Right lobe of liver (tissue), 6 donors: ENCODE measurements at places on chromosomes 1 and 21. TPM values are rescaled to one million over a fixed set of nuclear protein-coding genes. Genes with fewer than 3 reads are reported as not detected.

GPN2 gene
- total RNA-seq = 5.6 TPM

TMEM51 gene
- total RNA-seq = 5.4 TPM

DNA sequence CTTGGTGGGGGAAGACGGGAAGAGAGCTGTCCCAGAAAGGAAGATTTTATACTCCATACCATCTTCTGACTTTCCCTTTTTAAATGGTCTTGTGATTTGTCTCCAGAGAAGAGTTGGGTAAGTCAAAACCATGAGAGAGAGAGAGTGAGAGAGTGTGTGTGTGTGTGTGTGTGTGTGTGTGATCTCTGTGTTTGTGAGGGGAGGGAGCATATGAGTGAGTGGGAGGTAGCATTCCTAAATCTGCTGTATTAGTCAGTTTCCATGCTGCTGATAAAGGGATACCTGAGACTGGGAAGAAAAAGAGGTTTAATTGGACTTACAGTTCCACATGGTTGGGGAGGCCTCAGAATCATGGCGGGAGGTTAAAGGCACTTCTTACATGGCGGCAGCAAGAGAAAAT is 102.0 kb upstream of the VANGL1 start:
- no peaks in the 10 kb centered on the region for H3K36me3 ChIP-seq
- DNase-seq = no peak
- no peak overlapping the region for H3K4me3 ChIP-seq
- H3K27ac ChIP-seq = no peak overlapping the region
- no peaks in the 10 kb centered on the region for H3K27me3 ChIP-seq
- no peaks in the 10 kb centered on the region for H3K4me1 ChIP-seq

PPOX gene
- total RNA-seq = 7.6 TPM

GRCh38 chr1:78536427-78536826 is 45.7 kb downstream of the PTGFR start:
- DNase-seq = no peak
- no peak overlapping the region for H3K4me3 ChIP-seq
- no peak overlapping the region for H3K27ac ChIP-seq
- H3K4me1 ChIP-seq = no peaks in the 10 kb centered on the region

AHCYL1 gene
- 60.3 TPM for total RNA-seq

DNA sequence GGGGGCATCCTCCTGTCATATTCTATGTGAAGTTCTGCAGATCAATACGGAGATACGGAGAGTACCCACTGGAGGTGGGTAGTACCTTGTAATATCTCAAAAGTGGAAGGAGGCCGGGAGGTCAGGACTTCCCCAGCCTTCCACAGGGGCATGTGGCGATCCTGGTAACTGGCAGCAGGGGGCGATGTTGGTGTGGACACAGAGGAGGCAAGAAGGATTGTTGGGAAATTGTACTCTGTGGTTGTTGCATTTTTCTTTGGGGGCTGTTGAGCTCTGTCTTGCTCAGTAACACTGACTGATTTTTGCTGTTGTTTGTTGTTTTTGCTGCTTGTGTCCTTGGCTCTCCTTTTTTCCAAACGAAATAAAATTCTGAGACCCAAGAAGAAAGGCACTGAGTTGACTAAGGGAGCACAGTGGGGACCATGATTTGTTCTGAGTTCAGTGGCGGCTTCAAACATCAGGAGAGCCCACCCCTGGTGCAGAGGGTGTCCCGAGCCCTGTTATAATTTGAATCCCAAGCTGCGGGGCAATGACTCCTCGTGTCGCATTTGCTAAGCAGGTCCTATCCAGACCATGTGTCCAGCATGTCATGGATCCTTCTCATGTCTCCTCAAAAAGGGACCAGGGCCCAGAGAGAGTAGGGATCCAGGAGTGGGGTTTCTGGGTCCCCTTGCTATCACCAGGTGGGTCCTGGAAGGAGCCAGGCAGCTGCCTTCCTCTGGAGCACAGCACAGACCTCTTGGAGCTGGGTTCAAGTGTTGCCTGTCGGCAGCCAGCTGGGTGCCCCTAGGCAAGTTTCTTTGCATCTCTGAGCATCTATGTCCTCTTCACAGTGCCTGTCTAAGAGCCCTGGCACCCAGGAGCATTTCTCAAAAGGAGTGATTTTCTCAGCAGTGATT is 22.8 kb downstream of the LHX4 start:
- peak; percentile 78 for DNase-seq
- H3K36me3 ChIP-seq = no peaks in the 10 kb centered on the region
- H3K27ac ChIP-seq = no peak overlapping the region
- H3K4me3 ChIP-seq = no peak overlapping the region
- no peaks in the 10 kb centered on the region for H3K27me3 ChIP-seq
- H3K4me1 ChIP-seq = no peaks in the 10 kb centered on the region

- H3K27ac ChIP-seq = no peak overlapping the region
- no peaks in the 10 kb centered on the region for H3K27me3 ChIP-seq
- no peaks in the 10 kb centered on the region for H3K36me3 ChIP-seq
- no peak for DNase-seq
- no peak overlapping the region for H3K4me3 ChIP-seq
Measured at GRCh38 chr1:89692601-89693521, 59.9 kb downstream of the LRRC8C start.

CELA3B gene
- total RNA-seq = not detected

DNA sequence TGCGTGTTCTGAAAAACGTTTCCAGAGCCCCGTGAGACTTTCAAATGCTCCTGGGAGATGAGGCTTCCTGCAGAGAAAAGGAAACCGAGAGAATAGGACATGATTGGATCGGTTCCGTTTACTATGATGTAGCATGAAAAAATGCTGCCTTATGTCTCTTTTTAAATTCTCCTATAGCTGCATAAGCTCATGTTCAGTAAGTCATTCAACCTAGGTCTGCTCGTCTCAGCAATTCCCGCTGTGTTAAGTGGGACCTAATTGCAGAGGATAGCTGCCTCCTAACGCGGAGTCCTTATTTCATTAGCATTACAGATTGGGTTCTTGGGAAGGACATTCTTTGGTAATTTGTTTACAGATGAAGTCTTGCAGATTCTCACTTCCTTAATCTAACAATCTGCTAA is 165.3 kb downstream of the GALNT2 start:
- no peaks in the 10 kb centered on the region for H3K27me3 ChIP-seq
- H3K4me1 ChIP-seq = peaks cover 8% of the 10 kb centered on the region
- no peaks in the 10 kb centered on the region for H3K36me3 ChIP-seq
- no peak for DNase-seq

DNA sequence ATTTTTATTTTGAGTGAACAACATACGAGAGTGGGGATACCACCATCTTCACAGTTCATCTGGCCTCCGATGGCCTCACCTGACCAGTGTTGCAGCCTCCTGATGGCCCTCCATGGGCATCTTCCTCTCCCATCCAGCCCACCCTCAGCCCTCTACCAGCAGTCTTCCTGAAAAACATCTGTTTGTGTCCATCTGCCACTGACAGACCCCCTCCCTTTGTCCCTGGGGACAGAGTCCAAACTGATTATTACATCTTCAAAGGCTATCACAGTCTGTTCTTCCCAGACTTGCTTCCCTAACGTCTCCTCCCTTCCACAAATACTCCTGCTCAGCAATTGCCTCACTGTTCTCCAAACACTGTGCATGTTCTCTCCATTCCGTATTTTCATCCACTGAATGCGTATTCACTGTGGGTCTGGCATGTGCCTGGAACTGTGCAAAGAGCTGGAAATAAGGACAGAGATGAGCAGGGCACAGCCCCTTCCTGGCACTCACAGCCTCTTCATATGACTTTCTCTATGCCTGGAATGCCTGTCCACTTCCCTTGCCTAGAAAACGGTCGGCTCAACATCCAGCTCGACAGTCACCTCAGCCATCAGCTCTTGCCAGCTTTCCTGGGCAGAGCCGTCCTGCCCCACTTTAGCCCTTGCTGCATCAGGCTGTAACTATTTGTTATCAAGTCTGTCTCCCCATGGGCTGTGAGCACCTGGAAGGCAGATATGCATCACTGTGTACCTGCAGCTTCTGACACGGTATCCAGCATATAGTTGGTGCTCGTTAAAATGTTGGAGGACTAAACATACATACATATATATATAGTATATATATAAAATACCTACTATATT is 8.3 kb upstream of the ATF3 start:
- H3K27me3 ChIP-seq = no peaks in the 10 kb centered on the region
- H3K27ac ChIP-seq = no peak overlapping the region
- no peak for DNase-seq

DNA sequence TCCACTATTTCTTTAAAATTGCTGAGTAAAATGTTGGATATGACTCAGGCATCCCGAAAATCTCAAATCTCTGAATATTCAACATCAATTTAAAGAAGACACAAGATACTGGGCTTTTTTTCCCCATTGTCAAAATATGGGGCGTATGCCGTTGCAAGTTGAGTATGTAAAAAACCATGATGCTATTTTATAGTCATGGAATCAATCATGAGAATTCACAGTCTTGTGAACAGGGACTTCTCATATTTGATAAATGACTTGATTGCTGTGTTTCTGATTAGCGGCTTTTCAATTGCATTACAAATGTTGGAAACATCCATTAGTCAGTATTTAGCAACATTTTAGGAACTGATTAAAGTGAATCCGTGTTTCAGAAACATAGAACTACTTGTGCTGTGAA is 45.3 kb downstream of the SETD4 start:
- H3K27ac ChIP-seq = no peak overlapping the region
- DNase-seq = no peak
- H3K4me1 ChIP-seq = no peaks in the 10 kb centered on the region
- H3K27me3 ChIP-seq = no peaks in the 10 kb centered on the region
- no peak overlapping the region for H3K4me3 ChIP-seq

- H3K36me3 ChIP-seq = no peaks in the 10 kb centered on the region
- no peaks in the 10 kb centered on the region for H3K4me1 ChIP-seq
- no peak for DNase-seq
- no peak overlapping the region for H3K27ac ChIP-seq
- no peak overlapping the region for H3K4me3 ChIP-seq
- H3K27me3 ChIP-seq = no peaks in the 10 kb centered on the region
Measured at GRCh38 chr1:187045371-187045770, 216.6 kb downstream of the PLA2G4A start.

DNA sequence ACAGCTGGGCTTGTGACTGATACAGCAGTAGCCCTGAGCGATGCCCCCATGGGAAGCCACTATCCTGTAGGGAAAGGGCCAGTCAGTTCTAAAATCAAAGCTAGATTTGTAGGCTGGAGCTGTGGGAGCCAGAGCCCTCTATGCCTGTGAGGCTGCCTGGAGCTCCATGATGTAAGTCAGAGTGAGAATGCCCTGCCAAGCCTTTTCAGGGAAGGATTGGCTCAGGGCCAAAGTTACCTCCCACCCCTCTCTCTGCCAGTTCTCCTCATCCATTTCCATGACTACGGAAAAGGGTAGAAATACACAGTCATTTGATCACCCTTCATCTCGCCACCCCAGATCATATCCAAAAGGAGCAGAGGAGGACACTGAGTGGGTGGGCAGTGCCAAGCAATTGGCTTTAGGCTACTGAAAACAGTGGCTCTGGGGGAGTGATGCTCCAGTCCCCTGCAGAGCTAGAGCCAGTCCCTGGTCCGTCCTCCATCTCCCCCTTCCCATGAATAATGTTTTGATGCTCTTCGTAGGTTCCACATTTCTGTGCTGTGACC is 59.5 kb upstream of the KCNA3 start:
- H3K4me3 ChIP-seq = no peak overlapping the region
- no peak for DNase-seq
- H3K27me3 ChIP-seq = no peaks in the 10 kb centered on the region
- no peaks in the 10 kb centered on the region for H3K4me1 ChIP-seq
- H3K36me3 ChIP-seq = no peaks in the 10 kb centered on the region

- no peaks in the 10 kb centered on the region for H3K36me3 ChIP-seq
- no peak for DNase-seq
- H3K4me1 ChIP-seq = no peaks in the 10 kb centered on the region
- H3K27ac ChIP-seq = no peak overlapping the region
- H3K27me3 ChIP-seq = no peaks in the 10 kb centered on the region
Measured at GRCh38 chr1:29490204-29490934, 254.0 kb downstream of the PTPRU start.

GRCh38 chr1:182567629-182568028 is 21.4 kb downstream of the RNASEL start:
- no peaks in the 10 kb centered on the region for H3K36me3 ChIP-seq
- H3K27me3 ChIP-seq = no peaks in the 10 kb centered on the region
- no peak overlapping the region for H3K27ac ChIP-seq
- DNase-seq = no peak
- H3K4me3 ChIP-seq = no peak overlapping the region

SLAMF9 gene
- 1.7 TPM for total RNA-seq

- H3K36me3 ChIP-seq = peaks cover 2% of the 10 kb centered on the region
- DNase-seq = no peak
- no peak overlapping the region for H3K4me3 ChIP-seq
- no peaks in the 10 kb centered on the region for H3K4me1 ChIP-seq
Measured at GRCh38 chr21:46158666-46159300, 3.4 kb upstream of the FTCD start.

DNA sequence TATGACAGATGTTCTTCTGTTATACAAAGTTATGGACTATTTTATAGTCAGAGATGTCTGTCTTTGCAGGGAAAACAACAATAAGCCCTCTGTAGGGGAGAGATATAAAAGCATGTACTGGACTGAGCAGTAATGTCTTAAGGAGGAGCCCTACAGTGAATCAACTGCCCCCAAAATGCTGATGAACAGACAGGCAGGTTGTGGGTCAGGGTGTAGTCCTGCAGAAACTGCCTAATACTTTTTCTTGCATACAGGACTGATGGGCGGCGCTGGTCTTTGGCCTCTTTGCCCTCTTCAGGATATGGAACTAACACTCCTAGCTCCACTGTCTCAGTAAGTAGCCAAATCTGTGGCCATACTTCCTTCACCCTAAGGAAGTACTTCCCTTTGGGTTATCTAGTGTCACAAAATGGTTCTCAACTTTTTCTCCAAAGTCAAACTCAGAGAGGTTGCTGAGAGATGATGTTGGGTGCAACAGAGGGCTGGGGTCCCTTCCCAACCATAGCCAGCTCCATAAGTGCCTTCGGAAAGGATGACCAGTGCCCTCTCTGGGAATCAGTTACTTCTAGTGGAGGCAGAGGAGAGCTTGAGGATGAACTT is 129.8 kb downstream of the PIK3R3 start:
- no peak for DNase-seq
- no peaks in the 10 kb centered on the region for H3K36me3 ChIP-seq
- no peak overlapping the region for H3K4me3 ChIP-seq
- peaks cover 28% of the 10 kb centered on the region for H3K4me1 ChIP-seq
- H3K27me3 ChIP-seq = no peaks in the 10 kb centered on the region

GRCh38 chr1:172487550-172487949 is 43.7 kb upstream of the PIGC start:
- H3K27me3 ChIP-seq = no peaks in the 10 kb centered on the region
- H3K4me1 ChIP-seq = no peaks in the 10 kb centered on the region
- no peaks in the 10 kb centered on the region for H3K36me3 ChIP-seq
- no peak overlapping the region for H3K27ac ChIP-seq
